ENCODE measurements at places on chromosomes 6 and 20.

GRCh38 chr6:106751501-106752252, 122.3 kb downstream of the QRSL1 start:
- DNase-seq: no peak

DNA sequence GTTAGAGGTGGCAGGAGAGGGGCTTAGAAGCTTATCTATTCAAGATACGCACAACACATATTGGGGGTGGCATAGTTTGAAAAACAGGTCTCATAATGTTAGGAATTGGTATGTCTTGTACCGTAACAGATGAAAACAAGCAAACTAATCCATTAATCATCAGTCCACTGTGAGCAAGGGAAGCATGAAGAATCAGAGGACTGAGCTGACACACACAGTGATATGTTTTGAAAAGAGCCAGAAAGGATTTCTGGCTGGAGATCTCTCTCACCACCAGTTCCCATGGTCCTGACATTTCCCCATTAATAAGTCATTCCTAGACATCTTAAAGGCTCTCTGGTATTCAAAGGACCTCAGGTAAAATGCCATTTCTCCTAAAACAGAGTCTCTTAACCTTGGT, 158.8 kb upstream of the PHACTR1 start:
- no peak for DNase-seq

DNA sequence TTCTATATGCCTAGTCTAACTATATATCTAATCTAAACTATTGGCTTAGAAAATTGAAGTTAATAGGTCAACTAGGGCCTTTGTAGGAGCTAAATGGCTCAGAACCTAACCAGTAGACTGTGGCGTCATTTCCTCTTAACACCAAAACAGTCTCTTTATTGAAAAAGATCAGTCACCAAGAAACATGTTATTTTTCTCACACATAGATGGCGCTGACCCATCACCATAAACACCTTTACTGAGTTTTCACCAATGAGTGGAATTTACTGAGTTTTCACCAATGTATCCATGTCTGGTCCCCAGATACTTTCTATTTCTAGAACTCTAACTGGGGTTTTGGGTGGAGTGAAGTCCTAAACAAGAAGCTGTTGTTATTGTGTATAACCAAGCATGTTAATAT, 636.0 kb downstream of the BCKDHB start:
- no peak for DNase-seq

DNA sequence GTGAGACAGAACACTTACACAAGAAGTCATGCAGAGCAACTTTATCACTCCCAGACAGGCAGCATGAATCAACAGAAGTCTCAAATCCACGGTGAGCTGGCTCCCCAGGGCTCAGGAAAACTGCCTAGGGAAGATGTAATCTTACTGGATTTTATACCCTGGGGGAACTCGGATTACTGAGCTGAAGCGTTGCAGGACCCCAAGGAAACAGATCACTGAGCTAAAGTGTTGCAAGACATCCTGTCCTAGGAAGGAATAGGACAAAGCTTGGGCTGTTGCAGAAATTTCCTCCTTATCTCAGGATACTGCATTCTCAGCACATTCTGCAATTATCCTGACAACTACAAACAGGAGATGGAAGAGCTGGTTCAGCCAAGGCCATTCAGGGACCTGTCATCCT, 224.8 kb downstream of the TFAP2A start:
- no peak for DNase-seq

- no peak for DNase-seq
These were observed 33.1 kb upstream of the CNKSR3 start for GRCh38 chr6:154543628-154544027.
